LoVo (cell line): ENCODE measurements at places on chromosomes 11 and 22.
A peak's percentile ranks its signal among the peaks of the same experiment; 100 is the strongest.

- DNase-seq, result no peak
Observed at GRCh38 chr11:35938231-35938630, 5.6 kb upstream of the LDLRAD3 start.

- no peak for DNase-seq
Observed at GRCh38 chr11:8268530-8269400, 5.1 kb upstream of the LMO1 start.

DNA sequence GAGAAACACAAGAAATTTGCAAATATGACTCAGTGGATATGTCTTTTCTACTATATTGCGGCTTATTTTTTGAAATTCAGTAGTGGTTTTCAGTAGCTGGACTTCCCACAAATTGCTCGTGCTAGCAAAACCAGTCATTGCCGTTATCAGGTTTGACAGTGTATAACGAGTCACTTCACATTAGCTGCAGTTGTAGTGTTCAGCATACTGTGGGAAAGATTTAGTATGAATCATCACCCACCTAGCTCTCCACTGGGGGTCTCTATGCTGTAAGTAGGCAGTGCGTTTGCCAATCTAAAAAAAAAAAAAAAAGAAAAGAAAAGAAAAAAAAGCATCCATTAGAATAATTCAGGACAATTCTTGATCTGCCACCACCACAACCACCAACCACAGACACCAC lies 1318.9 kb downstream of the LRRC4C start:
- DNase-seq, result no peak

DNA sequence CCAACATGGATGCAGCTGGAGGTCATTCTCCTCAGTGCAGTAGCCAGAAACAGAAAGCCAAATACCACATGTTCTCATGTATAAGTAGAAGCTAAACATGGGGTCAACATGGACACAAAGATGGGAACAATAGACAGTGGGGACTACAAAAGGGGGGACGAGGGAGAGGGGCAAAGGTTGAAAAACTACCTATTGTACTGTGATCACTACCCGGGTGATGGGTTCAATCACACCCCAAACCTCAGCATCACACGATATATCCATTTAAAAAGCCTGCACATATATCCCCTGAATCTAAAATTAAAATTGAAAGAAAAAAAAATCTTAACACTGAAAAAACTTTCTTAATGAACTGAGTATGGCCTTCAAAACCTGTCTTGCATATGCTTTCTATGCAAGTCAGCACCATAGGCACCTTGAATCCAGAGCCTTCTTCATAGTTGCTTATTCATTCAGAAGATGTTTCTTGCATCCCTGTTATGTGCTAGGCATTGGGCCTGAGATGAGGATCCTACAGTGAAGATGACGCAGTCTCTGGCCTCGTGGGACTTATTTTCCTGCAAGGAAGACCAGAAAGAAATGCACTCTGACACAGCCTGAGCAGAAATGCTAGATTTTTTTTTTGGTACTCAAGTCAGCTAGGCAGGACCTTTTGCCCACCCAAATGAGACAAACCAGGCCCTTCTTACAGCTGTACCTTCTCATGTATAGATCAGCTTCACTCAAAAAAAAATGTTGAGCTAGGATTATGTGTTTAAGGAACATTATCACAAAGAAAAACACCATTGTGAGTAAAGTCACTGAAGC lies 21.0 kb downstream of the NNMT start:
- DNase-seq, result no peak

- no peak for DNase-seq
Observed at GRCh38 chr11:66216911-66217310, 51.5 kb upstream of the RAB1B start.

- no peak for DNase-seq
Observed at GRCh38 chr22:23603266-23603665, 23.2 kb upstream of the IGLL1 start.

DNA sequence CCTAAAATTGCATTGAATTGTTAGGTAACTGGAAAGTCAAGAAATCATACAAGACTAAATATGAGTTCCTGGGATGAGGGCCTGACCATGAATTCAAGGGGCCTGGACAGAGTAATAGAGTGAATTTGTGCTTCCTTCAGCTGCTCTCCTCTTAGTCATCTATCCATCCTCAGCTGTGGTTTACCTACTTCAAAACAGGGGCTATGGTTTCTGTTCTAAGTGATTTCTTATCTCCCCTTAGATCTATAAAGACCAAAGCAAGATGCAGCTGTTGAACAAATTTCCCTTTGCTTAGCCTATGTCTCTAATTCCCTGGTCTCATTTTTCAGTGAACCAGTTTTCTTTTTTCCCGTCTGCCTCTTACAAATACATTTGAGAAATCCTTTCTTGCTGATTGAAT lies 428.5 kb downstream of the FAM181B start:
- no peak for DNase-seq

GRCh38 chr22:18023509-18024275 lies 669 bp downstream of the MICAL3 start:
- peak; percentile 86 for DNase-seq

- peak; percentile 47 for DNase-seq
Observed at GRCh38 chr11:130772266-130773227, 143.7 kb downstream of the SNX19 start.

DNA sequence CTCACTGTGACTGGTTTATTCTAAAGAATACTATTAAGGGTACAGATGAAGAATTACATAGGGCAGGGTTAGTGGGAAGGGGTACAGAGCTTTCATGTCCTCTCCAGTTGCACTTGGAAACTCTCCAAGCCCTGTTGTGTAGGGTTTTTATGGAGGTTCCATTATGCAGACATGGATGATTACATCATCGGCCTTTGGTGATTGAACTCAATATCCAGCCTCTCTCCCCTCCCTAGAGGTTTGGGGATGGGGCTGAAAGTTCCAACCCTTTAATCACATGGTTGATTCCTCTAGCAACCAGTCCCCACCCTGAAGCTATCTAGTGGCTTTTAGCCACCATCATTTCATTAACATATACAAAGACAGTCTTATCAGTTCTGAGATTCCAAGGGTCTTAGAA lies 472.6 kb downstream of the BUD13 start:
- DNase-seq, result no peak

GRCh38 chr22:42344361-42344905 lies 74.0 kb upstream of the TCF20 start:
- no peak for DNase-seq

GRCh38 chr11:72579816-72580641 lies 94.2 kb downstream of the PDE2A start:
- DNase-seq, result no peak

- DNase-seq, result no peak
Observed at GRCh38 chr22:48365386-48365785, 1462.3 kb downstream of the BRD1 start.

GRCh38 chr22:23419931-23420330 lies 160.2 kb downstream of the IGLL1 start:
- no peak for DNase-seq

DNA sequence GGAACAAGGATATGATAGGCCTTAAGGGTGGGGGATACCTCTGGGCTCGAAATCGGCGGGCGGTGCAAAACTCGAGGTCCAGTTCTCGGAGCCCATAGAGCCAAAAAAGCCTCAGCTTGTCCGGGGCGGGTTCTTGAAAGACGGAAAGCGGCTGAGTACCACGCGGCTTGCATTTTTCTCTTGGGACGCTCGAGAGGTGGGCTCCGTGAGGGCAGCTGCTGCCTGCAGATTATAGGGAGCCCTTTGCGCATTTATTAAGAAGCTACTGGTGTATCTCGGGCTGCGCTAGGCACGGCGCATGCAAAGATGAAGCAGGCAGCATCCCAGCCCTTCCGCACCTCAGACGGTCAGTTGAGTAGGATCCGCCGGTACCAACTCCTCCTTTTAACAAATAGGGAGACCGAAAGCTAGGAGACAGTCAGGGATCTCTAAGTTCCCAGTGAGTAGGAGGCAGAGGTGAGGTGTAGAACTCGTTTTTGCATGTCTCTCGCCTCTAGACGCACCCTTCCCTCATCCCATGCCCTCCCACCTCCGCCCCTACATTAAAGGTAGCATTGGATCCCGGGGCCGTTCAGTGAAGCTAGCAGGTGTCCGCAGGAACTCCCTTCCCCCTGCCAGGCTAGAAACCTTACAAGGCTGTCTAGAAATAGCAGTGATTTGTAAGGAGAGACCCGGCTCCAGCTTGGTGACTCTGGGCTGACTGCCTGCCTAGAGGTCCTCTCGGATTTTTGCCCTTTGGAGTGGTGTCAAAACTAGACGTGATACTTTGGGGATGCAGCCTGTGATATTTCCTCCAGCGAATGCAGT lies 768 bp downstream of the LDHA start:
- no peak for DNase-seq

GRCh38 chr11:92269021-92269420 lies 44.4 kb downstream of the FAT3 start:
- peak; percentile 52 for DNase-seq

- no peak for DNase-seq
Observed at GRCh38 chr11:116421529-116422185, 351.1 kb downstream of the BUD13 start.

DNA sequence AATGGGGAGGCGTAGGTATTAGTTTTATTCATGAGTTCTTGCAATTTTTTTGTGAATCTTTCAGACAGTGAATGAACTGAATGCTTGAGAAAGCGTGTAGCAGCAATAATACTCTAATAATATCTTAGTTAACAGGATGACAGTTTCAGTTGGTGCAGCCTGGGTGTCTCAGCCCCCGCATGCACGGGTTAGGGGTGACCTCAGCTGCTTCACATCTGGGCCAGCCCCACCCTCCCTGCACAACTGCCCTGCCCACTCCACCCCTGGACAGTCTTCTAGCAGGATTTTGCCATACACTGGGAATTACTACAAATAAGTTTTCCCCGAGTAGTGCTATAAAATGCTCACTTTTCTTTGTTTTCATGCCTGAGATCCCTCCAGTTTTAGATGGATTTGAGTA lies 83.2 kb downstream of the ST3GAL4 start:
- DNase-seq, result no peak

DNA sequence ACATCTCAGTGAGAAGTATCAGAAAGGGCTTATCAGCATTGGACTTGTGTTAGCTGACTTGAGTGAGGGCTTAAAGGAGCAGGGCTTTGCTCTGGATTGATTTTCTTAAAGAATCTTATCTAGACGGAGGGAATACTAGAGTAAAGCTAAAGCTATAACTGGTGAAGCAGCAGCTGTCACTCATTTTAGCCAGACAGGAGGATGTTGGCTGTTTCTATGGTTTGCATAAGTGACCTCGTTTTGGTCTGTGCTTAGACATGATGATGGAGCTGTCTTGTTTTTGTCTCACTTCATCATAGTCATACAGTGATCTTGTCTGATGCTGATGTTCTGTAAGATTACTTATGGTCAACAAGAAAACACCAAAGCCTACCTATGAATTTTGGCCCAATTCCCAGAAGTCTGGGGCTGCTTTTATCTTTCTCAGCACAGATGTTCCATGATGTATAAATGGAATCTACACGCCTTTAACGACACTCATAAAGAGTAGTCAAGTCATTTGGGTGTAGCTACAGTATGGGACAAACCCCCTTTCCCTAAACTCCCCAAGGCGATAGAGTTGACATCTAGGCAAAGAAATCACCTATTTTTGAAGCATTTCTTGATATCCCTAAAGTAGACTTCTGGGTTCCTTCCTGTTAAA lies 77.5 kb upstream of the UCP3 start:
- DNase-seq, result no peak

GRCh38 chr11:27429761-27430393 lies 42.7 kb downstream of the LGR4 start:
- DNase-seq, result no peak

DNA sequence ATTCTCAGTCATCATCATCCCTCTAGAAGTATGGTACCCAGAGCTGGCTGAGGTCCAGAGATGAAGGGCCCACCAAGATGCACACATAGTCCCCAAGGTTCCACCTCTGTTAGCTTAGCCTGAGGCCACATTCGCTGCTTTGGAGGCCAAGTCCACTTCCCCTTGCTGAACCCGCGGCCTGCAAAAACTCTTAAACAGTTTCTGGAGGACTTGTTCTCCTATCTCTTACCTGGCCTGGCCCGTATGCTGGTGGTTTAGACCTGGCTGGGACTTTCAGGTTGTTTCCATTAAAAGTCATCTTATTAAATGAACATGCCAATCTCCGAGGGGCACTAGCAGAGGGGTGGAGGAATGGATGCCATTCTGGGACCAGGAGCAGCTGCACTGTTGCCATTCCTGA lies 64.6 kb downstream of the KCNC1 start:
- DNase-seq, result no peak

- DNase-seq, result peak; percentile 96
Observed at GRCh38 chr22:36123673-36124630, 36.6 kb downstream of the APOL3 start.

GRCh38 chr11:104127828-104128227 lies 36.1 kb downstream of the PDGFD start:
- no peak for DNase-seq

- DNase-seq, result no peak
Observed at GRCh38 chr11:109514313-109515018, 92.5 kb downstream of the C11orf87 start.

GRCh38 chr22:30978304-30978962 lies 9.4 kb downstream of the TUG1 start:
- DNase-seq, result no peak

GRCh38 chr11:26820739-26821138 lies 98.9 kb upstream of the SLC5A12 start:
- no peak for DNase-seq
